ENCODE measurements at places on chromosomes 2 and 18. TPM values are rescaled to one million over a fixed set of nuclear protein-coding genes. Genes with fewer than 3 reads are reported as not detected.

GRCh38 chr2:201656102-201656501, 12.8 kb upstream of the TMEM237 start:
- no peak for DNase-seq

GRCh38 chr18:48260237-48260636, 148.9 kb downstream of the ZBTB7C start:
- no peak for DNase-seq

GRCh38 chr2:60498816-60499429, 54.5 kb downstream of the BCL11A start:
- DNase-seq: no peak

GRCh38 chr18:24679062-24679461, 218.6 kb downstream of the HRH4 start:
- DNase-seq: no peak

DNA sequence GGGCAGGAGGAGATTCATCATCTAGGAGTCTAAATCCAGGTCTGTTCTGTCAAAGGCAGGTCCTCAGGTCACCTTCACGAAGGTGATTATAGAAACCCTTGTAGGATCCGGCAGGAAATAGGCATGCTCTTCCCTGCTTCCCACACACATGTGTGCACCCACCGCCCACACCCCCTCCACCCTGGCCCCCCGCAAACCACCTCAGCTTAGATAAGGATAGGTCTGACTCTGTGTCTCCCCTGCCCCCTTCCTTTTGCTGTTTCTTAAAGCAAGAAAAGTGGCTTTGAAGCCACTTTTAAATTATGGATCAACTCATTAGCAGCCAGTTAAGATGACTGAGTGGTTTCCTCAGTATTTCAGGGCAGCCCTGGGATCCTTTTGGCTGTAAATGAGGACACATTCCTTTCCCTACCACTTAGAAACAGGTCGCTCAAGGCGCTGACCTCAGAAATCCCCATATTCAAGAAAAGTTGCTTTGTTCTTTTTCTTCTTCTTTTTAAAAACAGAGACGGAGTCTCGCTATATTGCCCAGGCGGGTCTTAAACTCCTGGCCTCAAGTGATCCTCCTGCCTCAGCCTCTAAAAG, 14.5 kb upstream of the CIB4 start:
- DNase-seq: no peak

- peak; percentile 91 for DNase-seq
These were observed 95.1 kb downstream of the ZFP36L2 start for GRCh38 chr2:43131051-43131889.

DNA sequence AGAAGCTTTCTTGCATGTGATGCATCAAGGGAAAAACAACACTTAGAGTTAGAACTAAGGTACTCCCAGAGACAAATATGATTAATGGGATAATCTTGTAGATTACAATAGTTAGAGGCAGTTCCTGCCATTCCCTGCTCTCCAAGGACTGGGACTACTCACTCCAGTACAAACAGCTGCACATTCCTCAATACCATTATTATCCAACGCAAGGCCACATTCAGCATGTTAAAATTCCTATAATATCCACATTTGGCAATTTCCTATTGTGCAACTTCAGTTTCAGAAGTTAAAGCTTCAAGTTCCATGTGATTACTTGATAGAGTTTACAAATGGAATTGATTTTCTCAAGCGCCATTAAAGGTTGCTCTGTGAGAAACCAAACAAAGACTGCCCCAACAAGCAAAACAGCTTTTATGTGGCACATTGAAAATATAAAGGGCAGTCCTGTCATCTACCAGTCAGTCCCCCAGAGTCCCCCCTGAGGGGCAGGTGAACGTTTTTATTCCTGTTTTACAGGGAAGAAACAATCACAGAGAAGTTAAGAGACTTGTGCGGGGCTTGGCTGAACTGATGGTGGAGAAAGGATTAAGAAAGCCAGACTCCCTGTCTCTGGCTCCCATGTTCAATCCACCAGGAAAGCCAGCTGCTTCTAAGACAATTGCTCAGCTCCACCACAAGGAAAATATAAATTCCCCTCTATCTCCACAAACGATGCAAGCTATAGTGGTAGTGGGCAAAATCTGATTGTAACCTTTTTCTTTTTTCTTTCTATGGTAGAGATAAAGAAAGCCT, 72.6 kb downstream of the TXNL1 start:
- peak; percentile 24 for DNase-seq

- no peak for DNase-seq
These were observed 212.9 kb upstream of the STON1 start for GRCh38 chr2:48316753-48317750.

- DNase-seq: no peak
These were observed 3.9 kb upstream of the NPPC start for GRCh38 chr2:231929961-231930592.

DNA sequence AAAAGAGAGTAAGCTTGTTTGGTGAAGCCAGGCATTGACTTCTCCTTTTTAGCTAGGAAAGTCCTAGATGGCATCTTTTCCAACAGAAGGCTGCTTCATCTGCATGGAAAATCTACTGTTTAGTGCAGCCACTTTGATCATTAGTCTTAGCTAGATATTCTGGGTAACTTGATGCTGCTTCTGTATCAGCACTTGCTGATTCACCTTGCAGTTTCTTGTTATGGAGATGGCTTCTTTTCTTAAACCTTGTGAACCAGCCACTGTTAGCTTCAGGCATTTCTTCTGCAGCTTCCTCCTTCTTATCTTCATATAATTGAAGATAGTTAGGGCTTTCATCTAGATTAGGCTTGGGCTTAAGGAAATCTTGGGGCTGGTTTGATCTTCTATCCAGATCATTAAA, 639.7 kb downstream of the TDRD15 start:
- DNase-seq: no peak

DNA sequence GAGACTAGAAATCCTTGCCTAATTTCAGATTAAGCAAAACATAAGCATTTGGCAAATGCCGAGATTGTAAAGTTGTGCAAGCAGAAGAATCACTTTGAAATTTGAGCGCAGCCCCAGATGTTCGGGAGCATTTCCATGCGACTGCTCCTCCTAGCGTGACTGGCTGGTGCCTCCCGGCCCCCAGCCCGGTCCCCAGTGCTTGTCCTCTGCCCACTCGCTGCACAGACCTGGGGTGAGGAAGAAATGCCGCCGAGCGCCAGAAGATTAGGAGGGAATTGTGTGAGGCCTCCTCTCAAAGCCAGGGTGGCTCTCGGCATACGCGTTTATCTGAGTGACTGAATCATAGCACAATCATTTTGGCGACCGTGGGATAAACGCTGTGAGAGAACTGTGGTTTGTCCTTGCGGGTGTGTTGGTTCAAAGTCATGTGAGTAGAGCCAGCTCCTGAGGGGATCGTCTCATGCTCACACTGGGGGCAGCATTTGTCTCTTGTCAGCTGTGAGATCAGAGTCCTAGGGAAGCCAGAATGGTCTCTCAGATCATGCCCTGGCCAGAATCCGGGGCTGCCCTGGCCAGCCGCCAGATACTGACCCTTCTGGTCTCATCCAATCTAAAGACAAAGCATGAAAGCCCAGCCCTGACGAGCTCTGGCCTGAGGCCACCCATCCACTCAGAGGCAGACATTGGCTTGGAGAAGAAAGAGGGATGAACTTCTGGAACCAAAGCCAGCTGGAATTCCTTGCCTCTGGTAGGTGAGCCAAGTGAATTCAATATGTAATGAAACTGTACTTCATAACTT, 189.3 kb downstream of the SH3RF3 start:
- DNase-seq: peak; percentile 99

DNA sequence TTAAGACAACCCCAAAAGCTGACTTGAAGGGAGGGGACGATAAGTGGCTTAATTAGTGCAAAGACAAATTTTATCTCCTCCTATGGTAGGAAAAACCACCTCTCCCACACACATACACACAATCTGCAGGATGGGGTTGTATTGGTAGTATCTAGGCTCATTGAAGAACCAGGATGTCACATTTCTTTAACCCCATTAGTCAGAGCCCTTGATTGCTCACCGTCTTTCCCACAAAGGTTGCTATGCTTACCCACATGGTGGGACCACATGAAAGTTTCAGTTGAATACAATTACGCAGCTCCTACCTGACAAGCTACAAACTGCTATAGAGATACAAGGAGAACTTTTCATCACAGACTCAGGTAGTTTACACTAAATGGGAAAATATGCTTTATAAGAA, 765.0 kb upstream of the CELF4 start:
- DNase-seq: no peak

GRCh38 chr2:134738141-134738870, 19.5 kb upstream of the TMEM163 start:
- peak; percentile 43 for DNase-seq

GRCh38 chr2:6077585-6077984, 385.4 kb downstream of the SOX11 start:
- no peak for DNase-seq

- no peak for DNase-seq
These were observed 48.4 kb upstream of the TNP1 start for GRCh38 chr2:216908300-216908699.

- DNase-seq: peak; percentile 61
These were observed 62.0 kb downstream of the MBD2 start for GRCh38 chr18:54162431-54162830.

- no peak for DNase-seq
These were observed 493.8 kb upstream of the NRP2 start for GRCh38 chr2:205188239-205189138.

GRCh38 chr2:60095903-60096302, 457.6 kb downstream of the BCL11A start:
- no peak for DNase-seq

DNA sequence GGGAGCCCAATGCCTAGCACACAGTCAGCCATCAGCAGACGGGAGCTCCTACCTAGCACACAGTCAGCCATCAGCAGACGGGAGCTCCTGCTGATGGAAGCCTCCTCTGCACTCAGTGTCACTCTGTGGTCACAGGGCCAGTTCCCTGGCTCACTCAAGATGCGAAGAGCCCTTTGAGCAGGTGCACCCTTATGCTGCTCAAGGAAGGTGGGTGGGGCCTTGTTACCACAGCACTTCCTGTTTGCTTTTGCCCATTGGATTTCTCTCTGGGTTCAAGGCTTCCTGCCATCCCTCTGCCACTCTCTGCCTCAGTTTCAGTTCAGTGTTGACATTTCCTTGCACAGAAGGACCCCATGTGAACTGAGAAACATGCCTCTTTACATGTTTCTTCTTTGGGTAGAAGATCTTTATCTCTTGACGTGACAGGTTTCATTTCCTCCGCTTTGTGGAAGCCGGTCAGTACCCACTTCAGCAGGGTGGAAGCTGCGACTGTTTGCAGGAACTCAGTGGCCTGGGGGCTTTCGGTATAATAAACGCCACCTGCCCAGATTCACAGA, 11.6 kb downstream of the TRIB2 start:
- DNase-seq: no peak

- DNase-seq: no peak
These were observed 56.7 kb upstream of the EML4 start for GRCh38 chr2:42112418-42112817.

GRCh38 chr18:35099911-35100310, 58.7 kb downstream of the MAPRE2 start:
- no peak for DNase-seq

GRCh38 chr2:202339071-202339870, 36.9 kb upstream of the BMPR2 start:
- peak; percentile 14 for DNase-seq

DNA sequence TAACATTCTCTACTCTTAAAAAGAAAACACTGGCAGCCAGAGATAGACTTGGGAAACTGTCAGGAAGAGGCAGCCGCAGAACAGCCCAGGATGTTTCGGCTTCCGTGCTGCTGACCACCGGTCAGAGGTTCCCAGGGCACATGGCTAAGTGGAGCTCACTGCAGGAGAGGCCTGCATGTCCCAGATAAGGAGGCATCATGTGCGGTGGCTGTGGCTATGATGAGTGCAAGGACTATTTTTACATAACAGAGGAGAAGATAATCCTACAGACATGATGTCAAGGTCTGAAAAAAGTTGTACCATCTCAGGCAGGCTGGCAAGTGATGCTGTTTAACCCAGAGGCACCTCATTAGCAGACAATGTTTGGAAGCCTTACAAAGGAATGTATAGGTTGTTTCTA, 252.3 kb downstream of the CYRIA start:
- DNase-seq: no peak

- DNase-seq: no peak
These were observed 140.8 kb downstream of the PXDN start for GRCh38 chr2:1603521-1603920.

GRCh38 chr2:231460073-231460835, 4.0 kb downstream of the NCL start:
- DNase-seq: no peak

- peak; percentile 41 for DNase-seq
These were observed 3.7 kb upstream of the ZEB2 start for GRCh38 chr2:144523596-144524117.

The RNF125 gene
- 1.6 TPM for total RNA-seq

The TOGARAM2 gene
- total RNA-seq: not detected

The QPCT gene
- total RNA-seq: 137 TPM

The MOGAT1 gene
- total RNA-seq: 0.24 TPM

The IL36A gene
- total RNA-seq: not detected

The CXCR4 gene
- total RNA-seq: not detected

The ACMSD gene
- total RNA-seq: not detected

The MCEE gene
- total RNA-seq: 20.2 TPM

The ANKRD30BL gene
- not detected for total RNA-seq

The ERBB4 gene
- total RNA-seq: not detected

The EML4 gene
- 37.1 TPM for total RNA-seq

The EFR3B gene
- total RNA-seq: 1.1 TPM

The DSC2 gene
- total RNA-seq: not detected

The MOCOS gene
- total RNA-seq: 5.1 TPM

The NEB gene
- total RNA-seq: under 0.01 TPM

The SERPINB2 gene
- 20.5 TPM for total RNA-seq

The CXCR1 gene
- total RNA-seq: not detected

The NEU2 gene
- not detected for total RNA-seq

The NFATC1 gene
- not detected for total RNA-seq
